Stimulated activated CD8-positive, alpha-beta memory T cell treated with anti-CD3 and anti-CD28 coated beads, Interleukin-7, amount 100 ng/mL, for 48 hours (primary cell): ENCODE measurements at places on chromosomes 6 and 20.

- no peak for DNase-seq
These were observed 122.4 kb downstream of the IPCEF1 start for GRCh38 chr6:154234019-154234772.

DNA sequence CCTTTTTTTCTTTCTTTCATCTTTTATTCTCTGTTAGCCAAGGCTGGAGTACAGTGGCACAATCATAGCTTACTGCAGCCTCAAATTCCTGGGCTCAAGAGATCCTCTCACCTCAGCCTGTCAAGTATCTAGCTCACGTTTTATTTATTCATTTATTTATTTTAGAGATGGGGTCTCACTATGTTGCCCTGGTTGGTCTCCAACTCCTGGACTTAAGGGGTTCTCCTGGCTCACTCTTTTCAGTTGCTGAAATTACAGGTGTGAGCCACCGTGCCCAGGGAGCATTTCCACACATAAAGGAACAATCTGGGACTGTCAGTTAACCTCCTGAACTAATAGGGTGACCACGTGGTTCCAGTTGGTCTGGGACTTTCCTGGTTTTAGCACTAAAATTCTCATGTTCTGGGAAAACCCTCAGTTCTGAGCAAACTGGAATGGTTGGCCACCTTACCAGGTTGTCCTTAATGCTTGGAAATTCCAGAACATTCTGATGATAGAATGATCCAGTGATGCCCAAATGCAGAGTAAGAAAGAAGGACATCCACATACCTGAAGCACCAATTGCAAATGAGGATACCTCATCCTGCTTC, 105.5 kb upstream of the ZNF217 start:
- DNase-seq = no peak

DNA sequence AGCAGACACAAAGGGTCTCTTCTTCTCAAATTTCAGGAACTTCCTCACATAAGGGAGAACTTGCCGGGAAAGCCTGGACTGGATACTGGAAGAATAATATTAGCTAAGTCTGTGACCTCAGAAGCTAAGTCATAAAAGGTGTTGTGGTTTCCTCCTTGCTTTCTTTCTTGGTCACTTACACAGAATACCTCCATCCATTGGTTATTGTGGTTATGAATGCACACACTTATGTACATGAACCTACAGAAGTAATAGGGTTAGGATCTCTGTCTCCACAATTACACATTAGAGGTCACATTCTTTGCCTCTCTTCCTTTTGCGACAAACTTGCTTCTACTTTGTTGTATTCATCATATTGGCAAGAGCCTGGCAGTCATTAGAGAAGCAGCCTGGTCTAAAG, 40.4 kb downstream of the ZNF391 start:
- no peak for DNase-seq

DNA sequence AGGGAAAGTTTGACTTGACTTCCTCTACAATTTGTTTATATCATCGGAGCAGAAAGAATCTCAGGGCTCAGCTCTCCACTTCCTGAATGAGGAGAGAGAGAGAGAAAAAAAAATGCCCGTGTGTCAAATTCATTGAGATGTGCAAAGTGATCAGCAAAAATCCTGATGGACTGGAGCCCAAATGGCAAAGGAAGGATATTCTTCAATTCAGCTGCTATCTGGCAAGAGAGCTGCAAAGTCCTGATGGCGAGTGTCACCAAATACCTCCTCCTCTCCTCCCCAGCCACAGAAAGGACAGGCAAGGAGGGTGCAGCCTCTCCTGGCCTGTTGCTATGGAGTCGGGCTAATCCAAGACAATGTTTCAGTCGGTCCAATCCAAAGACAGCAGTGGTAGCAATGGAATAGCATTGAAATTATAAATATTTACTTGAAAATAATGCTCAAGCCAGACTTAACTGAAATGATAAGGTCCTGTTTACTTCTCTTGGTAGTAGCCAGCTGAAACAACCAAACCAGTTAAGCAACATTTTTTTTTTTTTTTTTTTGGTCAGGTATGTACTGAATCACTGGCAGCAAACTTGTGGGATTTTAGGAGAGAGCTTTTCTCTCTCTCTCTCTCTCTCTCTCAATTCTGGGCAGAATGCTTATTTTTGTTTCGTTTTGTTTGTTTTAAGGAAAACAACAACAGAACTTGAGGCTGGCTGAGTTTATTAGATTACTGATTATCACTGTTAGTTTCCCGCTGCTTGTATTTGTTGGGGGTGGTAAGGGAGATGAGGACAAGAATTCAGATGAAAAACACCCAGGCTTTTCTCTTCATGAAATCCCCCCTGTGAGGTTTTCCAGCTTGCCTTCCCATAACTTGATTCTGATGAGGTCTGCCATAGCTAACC, 204.2 kb downstream of the BCAS1 start:
- no peak for DNase-seq

DNA sequence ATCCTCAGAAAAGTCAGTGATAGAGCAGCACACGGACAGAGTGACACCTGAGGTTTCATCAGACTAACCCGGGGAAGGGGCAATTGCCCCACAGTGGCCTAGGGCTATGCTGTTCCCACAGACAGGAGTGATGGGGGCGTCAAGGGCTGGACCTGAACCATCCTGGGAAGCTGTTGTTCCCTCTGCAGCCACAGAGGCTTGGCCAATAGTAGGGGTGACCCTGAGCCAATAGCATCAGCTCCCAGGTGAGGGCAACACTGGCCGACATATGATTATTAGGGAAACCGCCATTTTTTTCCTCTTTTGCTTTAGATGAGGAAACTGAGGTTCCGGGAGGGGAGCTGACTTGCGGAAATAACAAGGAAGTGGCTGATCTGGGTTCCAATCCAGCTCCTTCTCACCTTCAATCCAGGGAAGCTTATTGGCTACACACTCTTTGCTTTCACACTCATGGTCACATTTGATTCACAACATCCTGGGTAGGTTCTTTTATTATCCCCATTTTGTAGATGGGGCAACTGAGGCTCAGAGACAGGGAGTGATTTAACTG, 126.0 kb downstream of the BMP7 start:
- no peak for DNase-seq

- no peak for DNase-seq
These were observed 541.6 kb upstream of the CHD6 start for GRCh38 chr20:42159808-42160207.

- DNase-seq = no peak
These were observed 631 bp upstream of the PABPC1L start for GRCh38 chr20:44908987-44909871.

DNA sequence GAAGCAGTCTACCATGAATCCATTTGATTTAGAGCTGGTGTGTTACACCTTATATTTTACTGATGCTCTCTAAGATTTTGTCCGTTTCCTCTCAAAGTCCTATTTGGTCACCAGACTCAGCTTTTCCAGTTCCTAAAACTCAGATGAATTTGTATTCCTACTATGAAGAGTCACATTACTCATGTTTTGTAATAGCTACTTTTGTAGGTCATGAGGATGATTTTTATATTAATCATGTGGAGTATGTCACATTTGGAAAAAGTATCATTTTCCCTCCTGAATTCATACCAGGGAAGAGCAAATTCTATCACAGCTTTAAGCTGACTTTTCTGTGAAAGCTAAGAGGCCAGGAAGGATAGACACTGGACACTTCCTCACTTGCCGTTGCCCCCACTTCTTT, 140.6 kb upstream of the SCGN start:
- no peak for DNase-seq

GRCh38 chr6:30818391-30818841, 65.9 kb upstream of the DDR1 start:
- DNase-seq = no peak

GRCh38 chr20:62916703-62917476, 9.4 kb downstream of the DIDO1 start:
- no peak for DNase-seq

DNA sequence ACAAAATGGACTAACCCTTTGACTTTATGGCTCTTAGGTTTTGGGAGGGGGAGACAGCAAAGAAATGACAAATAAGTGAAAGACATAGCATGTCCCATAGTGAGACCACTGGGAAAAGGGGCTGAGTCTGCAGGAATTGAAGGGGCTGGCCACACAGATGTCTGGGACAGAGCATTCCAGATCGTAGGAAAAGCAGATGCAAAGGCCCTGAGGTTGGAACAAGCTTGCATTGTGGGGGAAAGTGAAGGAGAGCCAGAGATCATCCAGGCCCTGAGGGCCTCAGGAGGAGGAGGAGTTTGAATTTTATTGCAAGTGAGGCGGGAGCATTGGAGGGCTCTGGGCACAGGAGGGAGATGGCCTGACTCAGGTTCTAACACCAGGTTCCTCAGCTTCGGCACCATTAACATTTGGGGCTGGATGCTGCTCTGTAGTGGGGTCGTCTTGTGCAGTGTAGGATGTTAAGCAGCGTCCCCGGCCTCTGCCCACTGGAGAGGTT, 97.5 kb downstream of the CEBPB start:
- DNase-seq = no peak

DNA sequence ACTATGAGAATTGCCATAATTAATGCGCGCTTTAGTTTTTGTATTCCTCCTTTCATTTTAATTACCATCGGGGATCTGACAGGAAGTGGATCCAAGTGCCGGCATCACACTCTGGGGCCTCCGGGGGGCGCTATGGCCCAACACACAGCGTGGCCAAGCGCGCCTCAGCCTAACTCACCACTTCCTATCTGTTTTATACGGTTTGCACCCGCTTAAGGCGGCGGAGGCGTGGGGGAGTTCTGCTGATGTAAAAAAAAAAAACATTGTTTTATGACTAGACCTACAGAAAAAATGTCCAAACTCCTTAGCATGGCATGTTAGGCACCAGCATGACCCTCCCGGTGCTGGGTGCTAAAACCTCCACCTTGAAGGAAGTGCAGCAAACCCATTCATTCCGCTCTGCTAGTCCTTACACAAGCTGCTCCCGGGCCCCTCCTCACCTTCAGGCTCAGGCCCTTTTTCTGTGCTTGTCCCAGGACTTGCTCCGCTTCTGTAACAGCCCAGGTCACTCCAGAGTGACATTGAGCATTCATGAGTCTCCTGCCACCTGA, 4.5 kb upstream of the EBF4 start:
- DNase-seq = peak; percentile 57

- peak; percentile 41 for DNase-seq
These were observed 481 bp downstream of the SERPINB6 start for GRCh38 chr6:2970753-2971419.

DNA sequence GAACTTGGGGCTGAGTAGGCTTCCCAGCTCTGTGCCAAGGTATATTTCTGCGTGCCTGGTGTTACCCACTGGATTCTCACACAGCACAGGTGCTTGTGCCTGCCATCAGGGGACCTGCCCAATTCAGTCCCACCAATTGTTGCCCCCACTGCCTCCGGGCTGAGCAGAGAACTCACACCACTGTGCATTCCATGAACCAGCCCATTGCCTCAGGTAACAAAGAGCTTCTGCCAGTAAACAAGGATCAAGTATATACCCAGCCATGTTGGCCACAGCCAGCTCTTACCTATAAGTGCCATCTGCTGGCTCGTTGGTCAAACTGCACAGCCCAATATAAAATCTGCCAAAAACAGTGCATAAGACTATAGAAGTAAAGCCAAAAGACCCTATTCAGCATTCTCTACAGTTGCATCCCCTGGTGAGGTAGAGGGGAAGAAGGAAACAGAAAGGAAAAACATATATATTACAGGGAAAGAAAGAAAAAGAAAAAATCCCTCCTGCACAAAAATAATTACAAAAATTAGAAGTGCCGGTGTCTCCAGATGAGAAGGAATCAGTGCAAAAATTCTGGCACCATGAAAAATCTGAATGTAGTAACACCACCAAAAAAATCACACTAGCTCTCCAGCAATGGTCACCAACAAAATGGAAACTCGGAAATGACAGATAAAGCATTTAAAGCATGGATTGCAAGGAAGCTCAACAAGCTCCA, 241.4 kb downstream of the IBTK start:
- no peak for DNase-seq

DNA sequence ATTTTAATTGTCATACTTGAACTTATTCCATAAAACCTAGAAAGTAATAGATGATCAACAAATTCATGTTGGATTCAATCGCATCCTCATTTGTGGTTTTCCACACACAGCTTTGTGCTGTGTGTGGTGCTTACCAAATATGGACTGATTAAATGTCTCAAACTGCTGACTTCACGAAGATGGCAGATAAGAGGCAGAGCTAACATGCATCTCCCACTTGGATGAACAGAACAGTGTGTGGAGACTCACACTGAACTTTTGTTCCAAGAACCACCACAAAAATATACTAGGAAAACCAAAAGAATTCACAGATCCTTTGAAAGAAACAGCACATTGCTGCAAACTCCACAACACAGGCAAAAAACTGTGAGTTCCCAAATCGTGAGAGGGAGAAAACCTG, 603.7 kb downstream of the TENT5A start:
- no peak for DNase-seq

GRCh38 chr6:37623666-37624065, 74.0 kb downstream of the MDGA1 start:
- no peak for DNase-seq

GRCh38 chr6:305371-306206, 13.3 kb downstream of the DUSP22 start:
- no peak for DNase-seq

DNA sequence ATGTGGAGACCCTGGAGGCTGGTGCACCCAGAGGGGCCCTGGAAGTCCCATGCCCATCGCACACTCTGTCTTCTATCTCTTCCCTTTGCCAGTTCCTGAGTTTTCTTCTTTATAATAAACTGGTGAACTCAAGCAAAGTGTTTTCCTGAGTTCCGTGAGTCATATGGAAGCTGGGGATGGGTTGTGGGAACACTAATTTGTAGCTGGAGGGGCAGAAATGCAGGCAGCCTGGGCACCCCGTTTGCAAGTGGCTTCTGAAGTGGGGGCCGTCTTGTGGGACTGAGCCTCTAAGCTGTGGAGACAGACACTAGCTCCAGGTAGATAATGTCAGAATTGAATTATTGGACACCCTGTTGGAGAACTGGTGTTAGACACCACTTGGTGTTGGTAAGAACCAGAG, 3.2 kb upstream of the PPP1R3G start:
- DNase-seq = no peak

DNA sequence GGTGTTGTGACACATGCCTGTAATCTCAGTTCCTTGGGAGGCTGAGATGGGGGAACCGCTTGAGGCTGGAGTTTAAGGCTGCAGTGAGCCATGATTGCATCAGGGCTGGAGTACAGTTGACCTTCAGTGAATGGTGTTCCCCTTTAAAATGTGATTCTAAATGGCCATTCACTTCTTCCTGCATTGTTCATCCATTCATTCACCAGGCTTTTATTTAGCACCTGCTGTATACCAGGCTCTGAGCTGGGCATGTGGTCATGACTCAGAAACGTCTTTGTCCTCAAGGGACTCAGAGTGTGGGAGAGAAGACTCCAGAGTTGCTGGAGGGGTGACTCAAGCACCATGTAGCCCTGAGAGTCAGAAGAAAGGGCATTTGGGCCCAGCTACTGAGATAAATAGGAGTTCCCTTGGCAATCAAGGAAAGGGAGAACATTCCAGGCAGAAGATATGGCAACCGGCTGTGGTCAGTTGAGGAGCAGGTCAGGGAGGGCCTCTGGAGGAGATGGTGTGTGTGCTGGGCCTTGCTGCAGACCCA, 101.1 kb downstream of the DLGAP4 start:
- DNase-seq = no peak

- DNase-seq = no peak
These were observed 72.6 kb downstream of the C6orf52 start for GRCh38 chr6:10621847-10622246.

GRCh38 chr6:5559651-5560050, 298.3 kb downstream of the FARS2 start:
- no peak for DNase-seq

- DNase-seq = no peak
These were observed 180.5 kb downstream of the JARID2 start for GRCh38 chr6:15426395-15426794.
